Suprapubic skin (tissue), 4 donors: ENCODE measurements at places on chromosomes 4 and X. TPM values are rescaled to one million over a fixed set of nuclear protein-coding genes. Genes with fewer than 3 reads are reported as not detected.

DNA sequence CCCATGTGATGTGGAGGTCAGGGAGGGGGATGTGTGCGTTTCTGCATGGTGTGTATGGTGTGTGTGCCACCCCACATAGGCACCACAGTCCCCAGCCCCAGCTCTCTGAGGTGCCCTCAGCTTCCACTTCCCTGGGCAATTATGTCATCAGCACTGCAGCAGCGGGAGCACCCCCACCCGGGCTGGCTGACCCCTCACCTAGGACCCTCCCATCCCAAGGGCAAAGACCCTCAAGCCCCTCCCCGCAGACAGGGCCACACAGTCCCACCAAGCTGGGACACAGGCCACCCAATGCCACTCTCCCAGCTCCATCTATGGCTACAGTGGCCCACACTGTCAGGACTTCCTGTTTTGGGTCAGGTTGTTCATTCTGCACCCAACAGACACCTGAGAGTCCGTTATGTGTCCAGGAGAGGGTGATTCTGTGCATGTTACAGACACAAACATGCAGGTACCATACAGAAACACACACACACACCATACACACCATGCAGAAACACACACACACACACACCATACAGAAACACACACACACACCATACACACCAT, 75.2 kb downstream of the JAKMIP1 start:
- DNase-seq, result peak; percentile 40

DNA sequence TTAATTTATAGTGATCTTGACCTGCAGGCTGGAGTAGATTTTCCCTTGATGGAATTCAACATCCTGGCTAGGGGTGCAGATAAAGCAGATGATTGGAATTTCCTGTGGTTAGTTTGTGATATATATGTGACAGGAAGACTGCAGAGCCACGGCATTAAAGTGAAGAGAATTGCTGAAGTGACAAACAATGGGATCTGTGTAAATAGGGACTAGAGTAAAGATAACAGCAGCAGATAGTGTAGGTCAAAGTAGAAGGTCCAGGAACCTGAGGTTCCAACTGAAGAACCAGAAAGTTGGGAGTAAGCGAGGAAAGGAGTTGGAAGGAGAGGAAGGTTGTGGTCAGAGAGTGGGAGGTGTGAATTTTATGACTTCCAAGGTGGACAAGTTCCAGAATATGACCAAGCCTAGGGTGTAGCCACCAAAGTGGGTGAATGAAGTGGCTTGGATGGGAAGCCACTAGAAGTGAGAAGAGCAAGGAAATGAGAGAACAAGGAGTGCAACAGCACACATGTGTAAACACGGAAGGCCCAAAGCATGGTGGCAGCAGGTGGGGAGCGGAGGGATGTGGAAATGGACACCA, 325.0 kb downstream of the RAB28 start:
- DNase-seq, result no peak

GRCh38 chr4:101332424-101332823, 14.9 kb downstream of the PPP3CA start:
- DNase-seq, result no peak

GRCh38 chrX:28639451-28639850, 52.2 kb downstream of the IL1RAPL1 start:
- DNase-seq, result no peak

DNA sequence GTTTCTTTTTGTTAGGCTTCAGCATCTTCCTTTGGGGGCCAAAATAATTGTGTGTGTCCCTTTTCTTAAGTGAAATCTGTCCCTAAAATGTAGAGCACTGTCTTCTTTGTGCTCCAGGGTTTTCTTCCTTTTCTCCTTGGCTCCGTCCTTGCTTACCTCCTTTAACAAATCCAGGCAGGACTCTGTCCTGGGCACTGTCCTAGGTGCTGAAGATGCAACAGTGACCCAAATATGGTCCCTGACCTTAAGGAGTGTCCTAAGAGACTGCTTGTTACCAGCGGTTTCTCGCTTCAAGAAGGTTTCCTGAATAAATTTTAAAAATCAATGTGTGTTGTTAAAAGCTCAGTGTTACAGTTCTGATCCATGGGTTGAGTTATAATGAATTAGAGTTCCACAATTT, 471.8 kb downstream of the KCNIP4 start:
- DNase-seq, result no peak

DNA sequence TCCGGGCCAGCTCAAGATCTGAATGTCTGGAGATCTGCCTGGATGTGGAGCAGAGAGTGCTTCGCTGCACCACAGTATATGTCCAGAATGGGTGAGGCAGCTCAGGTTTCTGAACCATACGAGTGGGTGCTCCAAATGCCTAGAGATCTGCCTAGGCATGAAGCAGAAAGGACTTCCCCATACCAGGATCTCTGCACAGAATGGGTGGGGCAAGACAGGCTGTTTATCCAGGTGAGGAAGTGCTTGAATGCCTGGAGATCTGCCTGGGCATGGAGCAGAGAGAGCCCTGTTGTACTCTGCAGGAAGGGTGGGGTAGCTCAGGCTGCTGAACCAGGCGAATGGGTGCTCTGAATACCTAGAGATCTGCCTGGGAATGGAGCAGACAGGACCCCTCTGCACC, 45.4 kb upstream of the MAGEC2 start:
- no peak for DNase-seq

DNA sequence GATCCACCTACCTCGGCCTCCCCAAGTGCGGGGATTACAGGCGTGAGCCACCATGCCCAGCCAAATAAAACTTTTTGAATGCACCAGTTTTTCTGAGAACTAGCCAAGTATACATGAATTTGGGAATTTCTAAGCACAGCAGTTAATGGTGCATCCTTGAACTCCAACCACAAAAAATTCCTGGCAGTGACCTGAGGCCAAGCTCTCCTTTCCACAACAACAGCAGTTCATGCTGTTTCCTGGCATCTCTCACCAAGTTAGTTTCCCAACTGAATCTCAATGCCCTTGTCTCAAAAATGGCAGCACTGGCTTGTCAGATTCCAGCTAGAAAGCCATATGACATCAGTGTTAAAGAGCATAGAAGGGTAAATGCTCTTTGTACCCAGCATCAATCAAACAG, 15.9 kb upstream of the XKRX start:
- DNase-seq, result no peak

GRCh38 chrX:3169421-3169820, 128.2 kb downstream of the ARSF start:
- no peak for DNase-seq

GRCh38 chrX:118038614-118039365, 77.8 kb downstream of the KLHL13 start:
- no peak for DNase-seq

DNA sequence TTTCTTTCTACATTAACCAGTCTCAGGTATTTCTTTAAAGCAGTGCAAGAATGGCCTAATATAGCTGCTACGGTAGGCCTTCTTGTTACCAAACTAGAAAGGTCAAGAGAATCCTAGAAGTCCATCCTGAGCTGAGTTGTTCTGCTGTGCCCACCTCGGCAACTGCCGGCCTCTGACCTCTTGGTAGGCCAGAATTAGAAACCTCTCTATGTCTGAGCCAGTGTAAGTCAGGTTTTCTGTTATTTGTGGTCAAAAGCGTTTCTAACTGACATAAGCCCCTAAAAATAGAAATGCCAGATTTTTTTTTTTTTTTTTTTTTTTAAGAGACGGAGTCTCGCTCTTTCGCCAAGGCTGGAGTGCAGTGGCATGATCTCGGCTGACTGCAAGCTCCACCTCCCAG, 43.1 kb downstream of the SOWAHB start:
- DNase-seq, result no peak

DNA sequence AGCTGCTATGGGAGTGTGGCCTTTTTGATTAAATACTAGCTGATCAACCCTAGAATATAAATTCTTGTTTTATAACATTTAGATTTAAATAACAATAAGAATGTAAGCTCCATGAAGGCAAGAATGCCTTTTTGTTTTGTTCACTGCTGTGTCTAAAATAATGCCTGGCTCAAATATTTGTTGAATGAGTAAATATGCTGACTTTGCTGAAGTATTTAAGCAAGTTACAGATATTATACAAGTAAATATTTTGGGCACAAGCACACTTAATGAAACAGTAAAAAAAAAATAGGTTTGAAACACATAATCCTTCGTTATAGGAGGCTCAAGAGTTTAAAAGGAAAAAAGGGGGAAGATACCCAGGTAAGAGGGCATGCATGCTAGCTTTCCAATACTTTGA, 24.1 kb downstream of the FABP2 start:
- DNase-seq, result no peak

GRCh38 chr4:84814094-84814750, 152.3 kb downstream of the WDFY3 start:
- DNase-seq, result no peak

DNA sequence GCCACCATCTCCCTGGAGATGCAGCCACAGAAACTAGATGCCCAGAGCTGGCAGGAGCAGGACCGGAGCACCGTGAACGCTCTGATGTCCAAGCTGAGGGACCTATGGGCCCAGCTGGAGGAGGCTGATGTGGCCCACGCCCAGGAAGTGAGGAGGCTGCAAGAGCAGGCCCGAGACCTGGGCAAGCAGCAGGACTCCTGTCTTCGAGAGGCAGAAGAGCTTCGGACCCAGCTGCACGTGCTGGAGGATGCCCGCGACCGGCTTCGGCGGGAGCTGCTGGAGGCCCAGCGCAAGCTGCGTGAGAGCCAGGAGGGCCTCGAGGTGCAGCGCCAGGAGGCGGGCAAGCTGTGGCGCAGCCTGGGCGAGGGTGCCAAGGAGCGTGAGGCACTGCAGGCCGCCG, 14.2 kb downstream of the SMIM10L2A start:
- DNase-seq, result no peak

GRCh38 chrX:39616098-39616729, 481.5 kb downstream of the BCOR start:
- no peak for DNase-seq

- DNase-seq, result no peak
Measured at GRCh38 chr4:186030399-186030775, 38.6 kb upstream of the TLR3 start.

GRCh38 chrX:49176421-49177326, 5.0 kb downstream of the PLP2 start:
- no peak for DNase-seq

DNA sequence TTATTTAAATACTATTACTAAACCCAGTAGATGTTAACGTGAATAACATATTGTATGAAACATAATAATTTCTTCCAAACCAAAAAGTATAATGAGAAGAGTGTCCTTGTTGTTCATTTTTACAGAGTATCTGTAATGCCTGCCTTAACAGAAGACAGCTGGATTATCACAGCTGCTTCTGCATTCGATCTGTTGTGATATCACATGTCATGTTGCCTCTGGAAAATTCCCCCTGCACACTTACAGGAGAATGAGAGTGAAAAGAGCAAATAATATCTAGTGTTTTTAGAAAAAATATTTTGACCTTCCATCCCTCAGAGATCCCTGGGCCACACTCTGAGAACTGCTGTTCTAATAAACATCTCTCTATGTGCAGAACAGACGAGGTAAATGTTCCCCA, 240.1 kb upstream of the NOCT start:
- no peak for DNase-seq

DNA sequence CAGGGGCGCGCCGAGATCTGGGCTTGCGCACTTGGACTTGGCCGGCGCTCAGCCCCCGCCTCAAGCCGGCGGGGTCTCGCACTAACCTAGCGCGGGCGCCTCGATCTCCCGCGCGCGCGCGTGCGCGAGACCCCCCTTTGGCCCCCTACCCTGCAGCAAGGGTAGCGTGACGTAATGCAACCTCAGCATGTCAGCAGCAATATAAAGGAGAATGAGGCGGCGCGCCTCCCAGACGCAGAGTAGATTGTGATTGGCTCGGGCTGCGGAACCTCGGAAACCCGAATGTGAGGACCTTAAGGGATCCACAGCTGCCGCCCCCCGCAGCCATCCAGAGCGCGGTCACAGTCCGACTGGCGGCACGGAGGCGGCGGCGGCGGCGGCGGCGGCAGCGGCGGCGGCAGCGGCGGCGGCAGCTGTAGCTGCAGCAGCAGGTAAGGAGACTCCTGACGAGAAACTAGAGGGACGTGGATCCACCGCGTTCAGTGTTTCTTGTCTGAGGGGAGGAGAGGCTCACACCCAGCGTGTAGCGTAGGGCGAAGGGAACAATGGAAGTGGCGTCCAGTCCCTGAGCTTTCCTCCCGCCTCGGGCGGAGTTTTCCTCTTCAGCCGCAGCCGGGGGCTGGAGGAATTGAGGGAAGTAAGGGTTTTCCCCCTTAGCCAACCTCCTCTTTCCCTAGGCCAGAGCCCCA, at the start of the genes SATL1 and ZNF711:
SATL1 (minus strand) TSS at position 19 of the 689 bp plus-strand sequence. CDS start 134,811 bp downstream, outside the sequence.
ZNF711 (plus strand) TSS at position 231 of the 689 bp plus-strand sequence. CDS start 3,582 bp downstream, outside the sequence.
- DNase-seq, result peak; percentile 72

GRCh38 chr4:102168580-102168979, 176.7 kb downstream of the SLC39A8 start:
- no peak for DNase-seq

DNA sequence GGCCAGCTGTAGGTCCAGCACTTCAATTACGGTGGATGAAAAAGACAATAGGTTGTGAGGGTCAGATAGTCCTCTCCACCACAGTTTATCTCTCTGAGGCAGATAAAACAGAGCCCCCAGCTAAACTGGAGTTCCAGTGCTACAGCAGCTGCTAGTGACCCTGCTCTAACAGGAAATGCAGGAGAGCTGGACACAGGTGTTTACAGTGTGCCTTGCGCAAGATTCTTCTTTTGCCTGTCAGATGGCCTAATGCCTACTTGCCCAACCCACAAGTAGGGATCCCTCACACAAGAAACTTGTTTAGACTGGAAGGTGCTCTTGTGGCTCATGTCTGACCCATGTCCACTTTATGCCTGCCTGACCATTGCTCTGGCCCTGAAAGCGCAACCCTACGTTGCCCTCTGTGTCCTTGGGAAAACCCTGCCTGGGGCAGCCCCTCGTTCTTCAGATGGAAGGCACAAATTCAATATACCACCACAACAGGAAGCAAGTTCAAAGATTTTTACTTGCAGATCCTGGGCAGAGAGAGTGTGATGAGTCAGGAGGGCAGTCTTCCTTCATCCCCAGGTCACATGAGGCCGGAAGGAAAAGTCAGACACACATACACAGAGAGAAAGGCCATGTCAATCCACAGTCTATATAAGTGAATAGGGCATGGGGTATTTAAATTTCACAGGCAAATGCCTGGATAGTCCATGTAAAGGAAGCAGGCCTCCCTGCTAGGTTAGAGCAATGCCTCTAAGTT, 105.1 kb upstream of the ADGRL3 start:
- no peak for DNase-seq

DNA sequence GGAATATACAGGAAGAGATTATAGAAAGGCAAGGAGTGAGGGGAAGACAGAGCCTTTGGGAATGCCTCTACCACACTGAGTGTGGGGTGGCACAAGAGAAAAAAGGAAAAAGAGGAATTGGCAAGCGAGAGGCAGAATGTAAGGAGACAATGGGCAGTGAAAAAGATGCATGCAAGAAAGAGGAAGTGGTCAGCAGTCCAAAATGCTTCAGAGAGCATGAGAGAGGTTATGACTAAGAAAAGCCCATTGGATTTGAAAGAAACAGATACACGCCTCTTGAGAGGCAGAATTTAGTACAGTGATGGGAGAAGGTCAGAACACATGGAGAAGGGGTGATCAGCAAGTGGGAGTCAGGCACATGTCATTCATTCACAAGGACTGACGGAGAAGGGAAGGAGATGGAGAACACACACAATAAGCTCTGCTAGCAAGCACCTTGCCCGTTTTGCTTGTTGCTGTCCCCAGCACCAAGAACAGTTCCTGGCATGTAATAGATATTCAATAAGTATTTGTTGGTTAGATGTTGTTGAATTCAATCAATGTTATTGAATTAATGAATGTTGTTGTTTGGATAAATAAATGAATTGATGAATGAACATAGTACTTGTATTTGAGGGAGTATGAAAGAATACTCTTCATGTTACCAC, 6.3 kb downstream of the DCHS2 start:
- no peak for DNase-seq

The RAI2 gene
- 11.2 TPM for total RNA-seq

The RBM46 gene
- total RNA-seq, result not detected

The ENPEP gene
- total RNA-seq, result 2.4 TPM

The TRPC3 gene
- total RNA-seq, result 0.26 TPM

The CLDN22 gene
- total RNA-seq, result not detected

The NUDT10 gene
- 0.38 TPM for total RNA-seq
